Activated T-helper 1 cell treated with Interleukin-2 at 50 U/mL for 16 hours (primary cell): ENCODE measurements at places on chromosomes 5 and 9.

DNA sequence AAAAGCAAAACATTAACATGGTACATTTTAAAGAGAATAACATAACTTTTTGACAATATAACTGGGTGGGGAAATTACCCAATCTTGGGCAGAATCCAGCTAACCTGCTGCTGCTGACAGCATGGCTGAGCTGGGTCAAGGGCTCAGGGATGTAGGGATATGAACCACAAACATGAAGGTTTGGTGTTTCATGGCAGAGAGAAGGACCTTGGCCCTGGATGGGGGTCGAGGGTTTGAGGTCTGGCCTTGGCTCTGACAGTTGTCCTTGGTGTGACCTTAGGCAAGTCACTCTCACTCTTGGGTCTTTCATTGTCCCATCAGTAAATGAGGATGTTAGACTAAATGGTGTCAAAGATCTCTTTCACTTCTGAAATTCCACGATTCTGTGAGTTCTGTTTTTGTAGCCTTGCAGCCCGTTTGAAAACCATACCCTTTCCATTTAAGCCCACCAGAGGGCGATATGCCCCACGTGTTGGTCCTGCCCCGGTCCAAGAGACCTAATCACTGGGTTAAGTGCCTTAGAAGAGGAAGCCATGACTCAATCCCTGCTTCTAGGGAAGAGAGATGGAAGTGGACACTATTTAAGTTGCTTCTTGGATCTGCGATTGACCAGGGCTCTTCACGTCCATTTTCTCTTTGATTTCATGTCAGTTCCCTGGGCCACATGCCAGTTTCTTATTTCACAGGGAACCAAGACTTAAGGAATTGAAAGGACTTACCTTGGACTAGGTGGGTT is 56.8 kb upstream of the TEX48 start:
- peak; percentile 57 for DNase-seq

GRCh38 chr9:14560194-14560593 is 133.0 kb downstream of the ZDHHC21 start:
- no peak for DNase-seq

DNA sequence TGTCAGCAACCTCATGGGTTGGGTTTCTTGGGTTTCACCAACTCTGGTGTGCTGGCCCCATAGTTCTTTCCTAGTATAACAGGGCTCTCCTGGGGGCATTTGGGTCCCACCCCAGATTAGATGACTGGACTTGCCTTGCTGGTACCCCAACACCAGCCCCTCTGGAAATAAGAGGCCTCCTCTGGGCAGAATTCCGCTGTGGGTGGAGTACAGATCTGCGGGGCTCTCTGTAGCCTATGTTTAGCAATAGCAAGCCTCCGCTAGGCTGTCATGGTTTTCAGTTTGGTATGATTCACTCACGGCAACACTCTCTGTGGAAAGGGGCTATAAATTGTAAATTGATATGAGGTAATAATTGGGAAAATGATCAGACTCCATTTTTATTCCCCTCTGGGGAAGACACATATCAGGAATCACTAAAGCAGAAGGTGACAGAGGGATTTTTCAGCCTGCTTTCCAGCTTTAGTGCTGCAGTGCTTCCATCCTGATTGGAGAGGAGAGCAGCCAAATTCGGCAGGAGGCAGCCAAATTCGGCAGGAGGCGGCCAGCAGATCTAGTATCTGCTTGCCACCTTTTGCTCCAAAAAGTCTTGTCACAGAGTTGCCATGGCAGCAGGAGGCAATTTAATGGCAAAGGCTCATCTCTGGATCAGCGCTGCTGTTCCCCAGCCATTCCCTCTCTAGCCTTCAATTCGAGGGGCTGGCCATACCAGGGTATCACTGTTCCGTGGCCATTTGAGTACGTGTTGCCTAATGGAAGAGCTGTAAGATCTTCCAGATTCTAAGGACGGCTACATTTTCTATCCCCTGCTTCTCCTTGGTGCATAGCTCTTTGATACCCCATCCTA is 84.6 kb downstream of the SLC44A1 start:
- no peak for DNase-seq

- DNase-seq = no peak
Observed at GRCh38 chr5:144378681-144379080, 208.0 kb downstream of the KCTD16 start.

DNA sequence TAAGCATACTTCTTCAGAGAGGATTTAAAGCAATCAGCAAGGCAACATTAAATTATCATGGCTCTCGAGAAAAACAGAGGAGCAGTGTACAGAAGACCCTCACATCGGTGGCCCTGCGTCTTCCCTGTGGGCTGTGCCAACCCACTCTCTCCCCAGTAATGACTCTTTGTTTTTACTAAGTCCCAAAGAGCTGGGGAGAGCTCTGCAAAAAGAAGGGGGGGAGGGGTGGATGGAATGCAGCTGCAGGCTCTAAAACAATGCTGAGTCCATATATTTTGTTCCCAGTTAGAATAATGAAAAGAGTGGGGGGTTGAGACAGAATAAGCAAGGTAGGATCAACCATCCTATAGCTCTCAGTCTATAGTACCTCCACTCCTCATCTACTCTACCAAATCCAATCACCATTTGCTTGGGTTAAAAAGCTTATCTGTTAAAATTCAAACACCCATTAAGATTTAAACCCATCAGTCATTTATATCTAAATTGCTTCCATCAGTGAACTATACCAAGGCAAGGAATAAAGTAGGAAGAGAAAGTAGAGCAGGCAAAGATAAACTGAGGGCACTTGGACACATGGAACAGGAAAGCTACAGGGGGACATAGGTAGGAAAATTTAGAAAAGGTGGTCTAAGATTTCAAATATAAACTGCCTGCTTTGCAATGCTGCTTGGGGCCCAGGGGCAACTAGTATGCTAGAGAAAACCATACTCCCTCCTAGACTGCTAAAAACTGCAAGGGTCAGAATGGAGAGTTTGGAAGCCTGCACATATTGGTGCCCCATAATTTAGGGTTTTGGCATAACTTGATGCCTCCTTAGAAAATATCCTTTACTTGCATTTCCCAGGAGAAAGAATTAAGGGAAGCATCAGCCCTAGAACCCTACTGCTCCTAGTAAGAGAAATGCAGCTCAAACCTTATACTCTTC is 20.6 kb downstream of the ELL2 start:
- DNase-seq = no peak

DNA sequence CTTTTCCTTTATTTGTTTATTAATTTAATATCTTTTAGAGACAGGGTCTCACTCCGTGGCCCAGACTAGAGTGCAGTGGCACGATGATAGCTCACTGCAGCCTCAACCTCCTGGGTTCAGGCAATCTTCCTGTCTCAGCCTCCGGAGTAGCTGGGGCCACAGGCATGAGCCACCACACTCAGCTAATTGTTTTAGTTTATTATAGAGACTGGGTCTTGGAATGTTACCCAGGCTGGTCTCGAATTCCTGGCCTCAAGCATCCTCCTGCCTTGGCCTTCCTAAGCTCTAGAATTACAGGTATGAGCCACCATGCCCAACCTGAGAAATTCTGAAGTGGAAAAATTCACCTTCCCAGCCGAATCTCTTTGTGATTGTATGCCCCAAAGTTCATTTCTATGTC is 139.4 kb upstream of the SLC12A2 start:
- DNase-seq = no peak

DNA sequence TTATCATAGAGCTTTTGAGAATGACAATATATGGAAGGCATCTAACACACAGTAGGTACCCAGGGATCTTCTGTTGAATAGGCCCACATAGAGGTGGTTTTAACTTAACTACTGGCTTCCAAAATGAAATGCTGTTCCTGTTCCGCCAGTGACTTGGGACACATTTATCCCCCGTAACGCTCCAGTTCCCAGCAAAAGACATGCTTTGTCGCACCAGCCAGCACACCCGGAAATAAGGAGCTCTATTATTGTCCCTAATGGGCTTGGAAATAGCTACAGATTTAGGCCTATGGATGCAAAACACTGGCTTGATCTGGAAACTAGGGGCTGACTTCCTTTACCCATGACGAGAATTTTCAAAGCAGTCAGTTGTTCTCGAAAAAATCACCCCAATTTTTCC is 45.9 kb upstream of the C5orf58 start:
- no peak for DNase-seq

DNA sequence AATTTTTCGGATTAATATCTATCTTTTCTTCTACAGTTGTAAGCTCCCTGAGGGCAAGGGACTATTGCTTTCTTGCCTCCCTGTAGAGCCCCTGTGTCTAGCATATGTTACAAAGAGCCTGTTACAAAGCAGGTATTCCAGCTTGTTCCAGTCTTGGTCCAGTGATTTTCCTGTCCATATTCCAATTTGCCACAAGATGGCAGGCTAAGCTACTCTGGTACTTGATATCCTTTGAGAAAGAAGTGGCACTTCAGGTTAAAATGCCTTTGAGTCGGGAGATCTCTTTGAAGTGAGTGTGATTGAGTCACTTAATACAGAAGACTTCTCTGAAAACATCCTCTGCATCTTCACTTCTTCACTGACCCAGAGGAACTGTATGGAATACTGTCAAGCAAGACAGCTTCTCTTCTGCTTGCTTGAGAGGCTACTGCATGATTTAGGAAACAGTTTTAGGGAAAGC is 24.5 kb downstream of the CAVIN4 start:
- DNase-seq = no peak

- no peak for DNase-seq
Observed at GRCh38 chr5:4411664-4412063, 728.5 kb upstream of the ADAMTS16 start.

DNA sequence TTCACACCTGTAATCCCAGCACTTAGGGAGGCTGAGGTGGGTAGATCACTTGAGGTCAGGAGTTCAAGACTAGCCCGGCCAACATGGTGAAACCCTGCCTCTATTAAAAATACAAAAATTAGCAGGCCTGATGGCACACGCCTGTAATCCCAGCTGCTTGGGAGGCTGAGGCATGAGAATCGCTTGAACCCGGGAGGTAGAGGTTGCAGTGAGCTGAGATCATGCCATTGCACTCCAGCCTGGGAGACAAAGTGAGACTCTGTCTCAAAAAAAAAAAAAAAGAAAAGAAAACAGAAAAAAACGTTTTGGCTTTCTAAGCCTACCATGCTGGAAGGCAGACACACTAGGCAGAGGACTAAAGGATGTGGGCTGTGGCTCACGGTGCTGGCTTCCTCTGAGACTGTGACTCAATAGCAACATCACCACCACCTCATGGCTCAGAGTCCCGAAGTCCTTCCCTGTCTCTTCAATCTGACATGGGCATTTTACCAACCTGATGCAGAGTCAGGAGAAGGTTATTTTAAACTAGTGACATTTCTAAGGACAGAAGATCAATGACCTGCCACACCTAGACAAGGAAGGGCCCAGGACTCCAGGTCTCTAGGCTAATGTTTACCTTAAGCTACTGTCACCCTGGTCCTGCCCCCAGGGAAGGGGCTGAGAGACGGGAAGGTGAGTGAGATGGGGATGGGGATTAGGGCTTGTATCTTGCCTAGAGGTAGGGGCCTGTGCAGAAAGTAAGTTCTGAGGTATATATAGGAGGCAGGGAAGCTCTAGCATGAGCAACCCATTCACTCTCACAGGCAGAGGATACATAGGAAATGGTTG is 3.7 kb downstream of the ECSCR start:
- peak; percentile 66 for DNase-seq

GRCh38 chr5:68446487-68446894 is 230.9 kb downstream of the PIK3R1 start:
- DNase-seq = no peak

DNA sequence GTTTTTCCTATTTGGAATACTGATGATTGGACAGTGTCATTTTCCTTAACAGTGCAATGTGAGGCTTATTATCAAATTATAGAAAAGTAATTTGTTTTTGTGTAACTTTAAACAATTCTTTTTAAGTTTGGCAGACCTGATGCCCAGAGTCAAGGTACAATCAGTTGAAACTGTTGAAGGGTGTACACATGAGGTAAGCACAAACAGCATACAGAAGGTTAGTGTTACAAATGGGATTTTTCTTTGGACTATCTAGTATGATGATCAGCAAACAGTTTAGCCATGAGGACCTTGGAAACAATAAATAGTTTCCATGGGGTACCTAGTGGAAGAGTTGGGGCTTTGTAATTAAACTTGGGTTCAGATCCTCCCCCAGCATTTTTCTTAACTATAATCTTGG is 16.2 kb downstream of the MTREX start:
- DNase-seq = no peak

DNA sequence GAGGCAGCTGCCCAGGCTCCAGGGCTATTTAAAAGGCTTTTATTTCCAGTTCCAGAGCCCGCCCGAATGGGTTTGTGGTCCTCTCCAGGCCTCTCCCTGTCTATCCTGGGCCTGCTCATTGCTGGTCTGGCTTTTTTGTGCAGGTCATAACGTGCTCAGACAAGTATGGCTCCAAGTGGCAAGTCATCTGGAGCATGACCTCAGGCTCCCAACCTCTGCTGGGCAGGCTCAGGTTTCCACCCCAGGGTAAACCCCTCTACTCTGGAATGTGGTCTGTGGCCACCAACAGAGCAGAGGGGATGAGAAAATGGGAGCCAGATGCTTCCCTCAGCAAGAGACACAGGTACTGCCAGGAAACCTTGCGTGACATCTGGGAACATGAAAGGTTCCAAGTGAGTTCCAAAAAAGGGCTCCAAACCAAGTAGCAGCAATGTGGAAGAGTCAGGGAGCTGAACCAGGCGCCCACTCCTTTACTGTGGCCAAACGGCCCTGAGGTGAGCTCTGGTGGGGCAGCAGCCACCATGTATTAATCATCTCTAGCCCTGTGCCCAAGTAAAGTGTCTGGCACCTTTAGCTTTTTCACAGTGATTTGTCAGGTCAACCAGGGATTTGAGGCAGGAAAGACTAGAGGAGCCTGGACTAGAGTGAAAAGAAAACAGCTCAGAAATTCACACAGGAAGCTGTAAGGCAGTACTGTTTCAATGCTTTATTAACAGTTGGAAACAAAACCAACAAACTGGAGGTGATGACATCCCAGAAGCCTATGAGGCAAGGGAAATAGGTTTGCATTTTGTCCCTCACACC is 25.7 kb downstream of the PCDHGC5 start:
- no peak for DNase-seq

DNA sequence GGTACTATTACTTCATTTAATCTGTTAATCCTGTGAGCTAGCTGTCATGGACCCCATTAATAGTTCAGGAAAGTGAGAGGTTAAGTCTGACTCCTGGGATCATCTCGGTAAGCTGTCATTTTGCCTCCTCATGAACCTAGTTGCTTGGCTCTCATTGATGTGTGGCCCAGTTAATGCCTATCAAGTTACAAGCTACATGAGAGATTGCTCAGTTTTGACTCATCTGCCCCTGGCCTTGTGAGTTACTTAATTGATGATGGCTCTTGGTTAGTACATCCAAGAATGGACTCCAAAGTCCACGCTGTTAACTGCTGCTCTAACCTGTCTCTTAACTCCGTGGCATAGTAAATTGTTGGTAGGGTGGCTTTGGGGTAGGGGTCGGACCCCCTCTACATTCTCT is 23.9 kb downstream of the LARP1 start:
- DNase-seq = no peak

DNA sequence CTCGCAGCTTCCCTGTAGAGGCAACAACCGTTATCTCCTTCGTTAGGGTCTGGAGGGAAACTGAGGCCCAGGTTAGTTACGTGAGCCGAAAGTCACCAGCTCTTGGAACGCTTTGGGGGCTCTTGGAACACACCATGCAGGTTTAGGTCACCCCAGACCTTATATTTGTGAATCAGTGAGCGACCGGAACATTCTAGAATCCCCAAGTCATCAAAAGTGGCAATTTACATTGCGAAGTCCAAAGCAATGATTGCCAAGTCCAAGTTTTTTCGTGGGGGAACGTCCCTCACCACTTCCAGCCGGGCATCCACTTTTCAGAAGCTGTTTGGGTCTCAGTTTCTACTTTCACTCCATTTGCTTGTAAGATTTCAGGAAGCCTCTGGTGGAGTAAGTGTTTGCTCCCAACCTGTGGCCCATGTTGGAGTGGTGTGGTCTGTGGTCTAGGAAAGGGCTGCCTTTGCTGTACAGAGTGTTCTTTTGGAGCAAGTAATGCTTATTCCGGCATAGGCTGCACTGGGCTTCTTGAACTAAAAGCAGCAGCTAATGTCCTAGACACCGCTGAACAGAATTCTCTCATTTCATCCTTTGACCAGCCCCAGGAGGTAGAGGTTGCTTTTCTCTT is 32.8 kb upstream of the SPRY4 start:
- no peak for DNase-seq
